Myocyte (in vitro differentiated cells): ENCODE measurements at places on chromosomes 3 and 15. TPM values are rescaled to one million over a fixed set of nuclear protein-coding genes. Genes with fewer than 3 reads are reported as not detected.

GRCh38 chr3:147799601-147800000 is 390.4 kb downstream of the ZIC1 start:
- peak; percentile 39 for DNase-seq

- DNase-seq: peak; percentile 48
Observed at GRCh38 chr15:56774356-56774755, 41.0 kb upstream of the ZNF280D start.

DNA sequence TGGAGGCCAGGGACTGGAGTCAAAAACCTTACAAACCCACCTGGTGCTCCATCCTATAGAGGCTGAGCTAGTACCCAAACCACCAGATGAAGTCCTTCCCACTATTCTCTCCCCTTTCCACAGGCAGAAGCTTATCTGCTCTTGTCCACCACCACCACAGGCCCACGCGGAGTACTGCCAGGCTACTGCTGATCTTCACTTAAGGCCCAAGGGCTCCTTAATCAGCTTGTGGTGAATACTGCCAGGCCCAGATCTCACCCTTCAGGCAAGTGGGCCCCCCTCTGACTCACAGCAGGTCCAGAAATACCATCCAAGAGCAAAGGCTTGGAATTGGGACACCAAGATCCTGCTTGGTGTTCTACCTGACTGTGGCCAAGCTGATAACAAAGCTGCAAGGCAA is 598.1 kb upstream of the CBLB start:
- no peak for DNase-seq

Gene AGBL1
- 0.21 and 3.3 TPM in 2 replicates for total RNA-seq

Gene PCSK6
- total RNA-seq: 2.2 and 2.5 TPM in 2 replicates

Gene SNTN
- total RNA-seq: not detected in 2 replicates

DNA sequence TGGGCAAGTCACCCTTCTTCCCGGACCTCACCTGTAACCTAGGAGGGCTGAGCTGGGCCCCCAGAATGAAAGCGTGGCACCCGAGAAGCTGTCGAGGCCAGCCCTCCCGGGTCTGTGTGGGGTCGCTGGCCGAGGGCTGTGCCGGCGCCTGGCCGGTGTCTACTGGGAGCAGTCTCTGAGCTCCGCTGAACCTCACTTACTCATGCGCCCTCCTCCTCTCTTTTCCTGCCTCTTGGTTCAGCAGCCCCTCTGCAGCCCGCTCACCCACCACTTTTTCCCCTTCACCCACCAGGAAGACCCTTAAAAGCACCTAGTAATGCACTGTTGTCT is 419 bp downstream of the HYKK start:
- no peak for DNase-seq

- no peak for DNase-seq
Observed at GRCh38 chr3:33317963-33318709, 40.9 kb downstream of the FBXL2 start.

- DNase-seq: peak; percentile 33
Observed at GRCh38 chr3:167864552-167864874, 129.0 kb downstream of the SERPINI1 start.

GRCh38 chr15:98529205-98530145 is 118.9 kb upstream of the IGF1R start:
- peak; percentile 7 for DNase-seq

Gene RTP1
- not detected in 2 replicates for total RNA-seq

DNA sequence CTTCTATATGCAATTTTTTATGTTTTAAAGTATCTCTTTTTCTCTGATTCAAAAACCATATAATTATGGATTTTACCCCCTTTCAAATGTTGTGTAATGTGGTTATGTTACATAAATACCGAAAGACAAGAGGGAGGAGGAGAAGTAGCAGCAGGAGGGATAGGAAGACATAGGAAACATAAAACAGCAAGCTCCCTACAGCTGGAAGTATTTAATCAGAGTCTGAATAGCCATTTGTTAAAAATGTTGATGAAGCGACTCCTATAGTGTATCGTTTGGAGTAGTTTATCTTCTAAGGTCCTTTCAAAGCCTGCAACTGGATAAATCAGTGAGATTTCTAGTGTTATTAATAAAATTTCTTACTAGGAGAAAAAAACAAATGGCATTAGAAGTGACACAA is 598.1 kb upstream of the GOLIM4 start:
- no peak for DNase-seq

DNA sequence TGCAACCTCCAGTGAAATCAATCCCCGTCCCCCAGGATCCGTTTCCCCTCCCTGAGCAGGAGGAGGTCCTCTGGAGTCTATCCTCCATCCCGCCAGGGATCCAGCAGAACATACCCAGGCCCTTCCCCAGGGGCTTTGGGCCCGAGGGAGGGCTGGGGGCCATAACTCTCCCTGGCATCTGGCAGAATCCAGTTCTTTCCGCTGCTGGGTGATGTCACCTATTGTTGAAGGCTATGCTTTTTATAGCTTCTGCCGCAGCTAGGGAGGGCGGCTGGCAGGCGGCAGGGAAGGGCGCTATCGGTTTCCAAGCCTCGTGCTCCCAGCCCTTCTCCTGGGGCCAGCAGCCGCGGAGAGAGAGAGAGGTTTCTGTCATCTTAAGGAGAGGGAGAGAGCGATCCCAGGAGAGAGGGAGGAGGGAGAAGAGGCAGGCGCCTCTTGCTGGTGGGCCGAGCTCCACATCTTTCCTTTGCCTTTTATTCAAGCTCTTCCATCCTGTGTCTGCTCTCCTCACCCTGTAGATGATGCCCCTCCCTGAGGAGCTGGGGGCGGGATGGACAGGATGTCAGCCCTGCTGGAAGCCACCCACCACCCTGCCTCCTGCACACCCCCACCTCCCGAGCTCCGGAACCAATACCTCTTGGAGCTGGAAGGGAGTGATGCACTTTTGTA is 120.1 kb downstream of the ANP32A start:
- DNase-seq: peak; percentile 93

Gene RCN2
- 106 and 114 TPM in 2 replicates for total RNA-seq

Gene RASGRP1
- total RNA-seq: 0.05 and 0.27 TPM in 2 replicates
